Left ventricle myocardium superior (tissue), 1 donor: ENCODE measurements at places on chromosomes 5 and 9. TPM values are rescaled to one million over a fixed set of nuclear protein-coding genes. Genes with fewer than 3 reads are reported as not detected.

ASTN2 gene
- total RNA-seq = 11.3 TPM

DNA sequence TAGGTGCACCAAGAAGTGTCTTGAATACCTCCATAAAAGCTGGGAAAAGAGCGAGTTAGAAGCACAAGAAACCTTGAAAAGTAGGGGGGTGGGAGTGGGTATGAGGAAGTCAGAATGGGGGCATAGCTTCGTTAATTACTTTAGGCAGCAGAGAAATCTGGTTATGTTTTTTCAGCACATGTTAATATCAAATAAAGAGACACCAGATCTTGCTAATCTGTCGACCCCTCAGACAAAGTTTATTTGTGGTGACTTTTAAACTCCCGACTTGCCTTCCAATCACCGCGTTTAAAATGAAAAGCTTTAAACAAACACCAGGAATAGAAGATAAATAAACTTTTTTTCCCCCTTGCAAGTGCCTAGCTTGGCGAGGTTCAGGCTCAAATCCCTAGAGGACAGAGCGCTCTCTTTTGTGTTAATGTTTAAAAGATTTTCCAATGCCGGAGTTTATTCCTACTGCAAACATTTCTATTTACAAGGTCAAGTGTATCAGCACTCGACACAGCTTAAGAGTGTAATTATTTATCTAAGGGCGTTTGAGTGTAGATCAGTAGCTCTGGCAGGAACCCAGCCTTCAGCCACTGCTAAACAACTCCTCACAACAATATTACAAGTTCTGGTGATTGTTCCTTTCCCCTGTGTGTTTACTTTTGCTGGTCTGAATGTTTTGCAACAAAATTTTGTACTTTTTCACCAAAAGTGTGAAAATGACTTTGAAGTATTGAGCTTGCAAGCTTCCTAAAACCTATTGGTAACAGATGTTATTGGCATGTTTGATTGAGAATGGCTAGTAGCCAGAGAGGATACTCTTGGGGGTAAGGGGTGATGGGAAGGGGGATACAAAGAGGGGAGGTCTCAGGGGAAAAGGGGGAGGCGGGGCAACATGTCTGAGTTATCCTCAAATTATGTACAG, 3.8 kb downstream of the GAS1 start:
- DNase-seq = no peak

- peak; percentile 99 for DNase-seq
Measured at GRCh38 chr5:150357326-150358260, at the start of gene TCOF1. Gene TCOF1, plus strand, starts transcription at chr5:150357697. Its CDS starts 50 bp downstream, at chr5:150357747.

RICTOR gene
- total RNA-seq = 27.5 TPM

DNA sequence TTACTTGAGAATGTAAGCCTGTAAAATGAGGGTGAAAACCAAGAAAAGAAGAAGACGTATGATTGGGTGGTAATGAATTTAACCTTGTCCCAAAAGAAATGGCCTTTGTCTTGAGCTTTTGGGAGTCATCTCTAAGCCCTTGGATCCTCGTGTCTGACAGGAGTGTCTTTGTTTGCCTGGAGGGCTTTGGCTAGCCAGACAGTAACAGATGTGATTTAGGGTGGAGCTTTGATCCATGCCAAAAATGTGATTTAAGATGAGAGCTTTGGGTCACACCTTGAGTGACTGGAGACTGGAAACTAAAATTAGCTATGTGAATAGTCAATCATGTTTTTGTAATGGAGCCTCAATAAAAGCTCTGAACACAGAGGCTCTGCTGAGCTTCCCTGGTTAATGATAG, 25.9 kb upstream of the ZFAND5 start:
- no peak for DNase-seq

GRCh38 chr5:172668594-172669071, 27.6 kb downstream of the NEURL1B start:
- DNase-seq = no peak

GRCh38 chr9:89426384-89426961, 71.4 kb downstream of the SEMA4D start:
- no peak for DNase-seq

DNA sequence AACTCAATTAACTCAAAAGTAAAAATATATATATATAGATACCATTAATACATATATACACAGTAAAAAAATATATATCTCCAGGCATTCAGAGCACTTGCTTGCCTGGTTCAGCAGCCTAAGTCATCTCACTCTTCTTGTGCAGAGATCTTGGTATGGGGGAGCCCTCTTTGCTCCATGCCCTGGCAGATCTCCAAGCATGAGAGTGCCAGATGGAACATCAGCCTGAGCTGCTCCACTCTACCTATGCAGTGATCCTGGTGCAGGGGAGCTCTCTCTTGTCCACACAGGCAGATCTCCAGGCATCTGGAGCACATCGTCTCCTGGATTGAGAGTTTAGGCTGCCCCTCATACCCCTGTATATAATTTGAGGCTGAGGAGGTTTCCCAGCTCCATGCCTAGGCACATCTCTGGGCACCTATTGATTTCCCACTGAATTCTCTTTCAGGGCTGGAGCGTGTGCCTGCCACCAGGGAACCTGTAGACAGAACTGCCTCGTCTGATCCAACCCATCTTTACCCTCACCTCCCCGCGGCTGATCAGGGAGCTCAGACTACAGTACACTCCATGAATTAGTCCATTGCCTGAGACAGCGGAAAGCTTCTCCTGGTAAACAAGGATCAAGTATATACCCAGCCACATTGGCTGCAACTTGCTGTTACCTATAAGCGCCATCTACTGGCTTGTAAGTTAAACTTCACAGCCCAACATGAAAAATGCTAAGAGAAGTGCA, 342.4 kb upstream of the GRIA1 start:
- no peak for DNase-seq

DNA sequence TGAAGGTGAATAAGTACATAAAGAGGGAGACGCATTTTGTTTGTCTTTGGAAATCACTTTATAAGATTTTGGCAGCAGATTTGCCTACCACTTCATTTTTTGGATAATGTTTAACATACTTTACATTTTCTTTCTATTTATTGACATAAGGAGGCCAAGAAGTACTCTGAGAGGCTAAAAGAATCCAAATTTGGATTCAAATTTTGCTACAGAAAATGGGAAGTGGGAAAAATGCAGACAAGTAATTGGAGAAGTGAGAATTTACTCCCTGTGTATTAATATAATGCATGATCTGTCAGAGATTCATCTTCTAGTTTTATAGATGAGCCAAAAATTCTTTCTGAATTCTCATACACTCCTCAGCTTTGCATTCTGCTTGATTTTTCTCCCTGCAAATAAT, 411.2 kb upstream of the CTNND2 start:
- DNase-seq = no peak

GRCh38 chr5:28403846-28404245, 1365.5 kb upstream of the CDH9 start:
- DNase-seq = no peak

GRCh38 chr5:6457592-6457991, 8.9 kb downstream of the UBE2QL1 start:
- no peak for DNase-seq
